Sciatic nerve (tissue), 2 donors: ENCODE measurements at places on chromosomes 1 and 21. TPM values are rescaled to one million over a fixed set of nuclear protein-coding genes. Genes with fewer than 3 reads are reported as not detected.

Gene PLA2G2F
- total RNA-seq: not detected

DNA sequence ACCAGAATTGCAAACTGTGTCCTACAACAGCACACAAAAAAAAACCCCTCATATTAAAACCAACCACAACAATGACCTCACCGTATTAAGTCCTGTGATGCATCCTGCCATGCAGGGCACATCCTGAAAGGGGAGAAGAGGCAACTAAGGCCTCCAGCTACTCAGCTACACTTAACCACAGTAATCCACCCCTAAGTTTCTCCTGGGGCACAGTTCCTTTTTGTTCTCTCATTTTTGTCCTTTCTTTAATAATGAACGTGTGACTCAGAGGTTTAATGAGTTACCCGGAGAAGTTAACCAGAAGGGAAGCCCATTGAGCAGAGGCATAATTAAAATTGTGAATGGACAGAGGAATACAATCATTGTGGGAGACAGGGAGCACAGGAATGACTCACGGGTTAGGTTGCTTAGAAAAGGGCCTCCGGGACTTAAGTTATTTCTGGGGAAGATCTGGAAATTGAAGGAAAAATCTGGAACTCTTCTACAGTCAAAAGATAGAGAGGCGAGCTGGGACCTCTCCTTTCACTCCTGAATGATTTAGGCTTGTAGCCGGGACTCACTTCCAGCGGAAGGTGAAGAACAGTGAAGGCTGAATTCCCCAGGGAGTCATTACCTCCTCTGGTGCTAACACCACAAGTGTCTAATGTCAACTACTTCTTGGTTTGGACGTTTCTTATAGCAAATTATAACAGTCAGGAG lies 36.9 kb upstream of the HIVEP3 start:
- no peak for DNase-seq

Gene PGLYRP3
- total RNA-seq: not detected

Gene SYCP1
- total RNA-seq: not detected

Gene RALGPS2
- total RNA-seq: 16.0 TPM

Gene MFAP2
- total RNA-seq: 17.3 TPM

Gene HMCN1
- total RNA-seq: 6.9 TPM

- peak; percentile 91 for DNase-seq
Observed at GRCh38 chr1:36099681-36100341, 11.1 kb downstream of the ADPRS start.

Gene SLC6A17
- total RNA-seq: not detected

Gene PIGR
- total RNA-seq: 0.49 TPM

DNA sequence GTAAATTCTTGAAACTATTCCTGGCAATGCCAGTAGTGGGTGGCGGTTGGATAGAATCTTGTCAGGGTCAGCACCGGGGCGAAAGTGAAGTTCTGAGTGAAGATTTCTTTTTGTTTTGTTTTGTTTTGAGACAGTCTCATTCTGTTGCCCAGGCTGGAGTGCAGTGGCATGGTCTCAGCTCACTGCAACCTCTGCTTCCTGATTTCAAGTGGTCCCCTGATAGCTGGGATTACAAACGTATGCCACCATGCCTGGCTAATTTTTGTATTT lies 33.3 kb downstream of the PCNT start:
- no peak for DNase-seq

Gene TMEM240
- total RNA-seq: 7.1 TPM

DNA sequence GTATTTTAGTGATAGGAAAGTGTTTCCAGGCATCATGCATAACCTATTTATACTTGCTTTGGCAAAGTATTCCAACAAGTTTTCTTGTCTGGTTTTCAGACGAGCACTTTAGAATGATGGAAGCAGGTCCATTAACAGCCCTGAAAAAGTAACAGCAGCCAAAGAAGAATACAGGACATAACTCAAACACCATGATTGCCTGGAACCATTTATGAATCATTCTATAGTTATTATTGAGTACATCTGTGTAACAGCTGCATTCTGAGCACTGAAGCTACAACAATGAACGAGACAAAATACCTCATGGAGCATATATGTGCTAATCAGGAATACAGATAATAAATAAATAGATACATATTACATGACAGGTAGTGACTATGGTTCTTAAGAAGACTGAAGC lies 12.6 kb downstream of the IL10RB start:
- DNase-seq: no peak

GRCh38 chr1:154483941-154484803 lies 17.8 kb upstream of the TDRD10 start:
- no peak for DNase-seq

Gene SHISAL2A
- total RNA-seq: 1.3 TPM

DNA sequence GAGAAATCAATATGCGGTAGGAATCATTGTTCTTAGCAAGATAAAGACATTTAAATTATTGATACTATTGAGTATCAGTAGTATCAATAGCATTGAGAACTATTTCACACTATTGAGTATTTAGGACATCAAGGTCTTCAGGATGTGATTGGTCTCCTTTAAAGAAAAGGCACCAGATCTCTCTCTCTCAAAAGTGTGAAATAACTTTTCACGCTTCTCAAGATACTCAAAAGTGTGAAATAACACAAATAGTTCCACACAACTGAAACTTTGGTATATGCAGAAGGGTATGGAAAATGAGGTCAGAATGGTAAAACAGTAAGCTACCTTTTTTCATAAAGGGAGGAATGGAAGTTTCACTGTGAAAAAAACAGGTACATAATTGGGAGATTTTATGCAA lies 6.7 kb upstream of the PYHIN1 start:
- no peak for DNase-seq

Gene CFAP74
- 0.09 TPM for total RNA-seq

- DNase-seq: no peak
Observed at GRCh38 chr1:192574073-192574472, 1.5 kb upstream of the RGS1 start.

- peak; percentile 74 for DNase-seq
Observed at GRCh38 chr1:202143768-202144401, 652 bp downstream of the ARL8A start.

DNA sequence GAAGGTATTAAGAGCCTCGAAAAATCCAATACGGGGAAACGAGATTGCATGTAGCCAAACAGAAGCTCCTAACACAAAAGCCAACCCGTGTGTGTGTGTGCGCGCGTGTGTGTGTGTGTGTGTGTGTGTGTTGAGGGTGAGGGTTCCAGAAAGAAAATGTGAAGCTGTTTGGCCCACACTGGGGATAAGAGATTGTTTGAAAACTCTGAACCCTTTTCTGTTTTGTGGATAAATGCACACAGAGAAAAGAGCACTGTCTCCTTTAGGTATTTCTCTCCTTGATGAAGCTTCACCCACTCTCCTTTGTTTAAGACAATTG lies 1.9 kb downstream of the WLS start:
- peak; percentile 53 for DNase-seq

Gene CIART
- 5.7 TPM for total RNA-seq

Gene MPZ
- 4,832 TPM for total RNA-seq

Gene AMY1A
- not detected for total RNA-seq

DNA sequence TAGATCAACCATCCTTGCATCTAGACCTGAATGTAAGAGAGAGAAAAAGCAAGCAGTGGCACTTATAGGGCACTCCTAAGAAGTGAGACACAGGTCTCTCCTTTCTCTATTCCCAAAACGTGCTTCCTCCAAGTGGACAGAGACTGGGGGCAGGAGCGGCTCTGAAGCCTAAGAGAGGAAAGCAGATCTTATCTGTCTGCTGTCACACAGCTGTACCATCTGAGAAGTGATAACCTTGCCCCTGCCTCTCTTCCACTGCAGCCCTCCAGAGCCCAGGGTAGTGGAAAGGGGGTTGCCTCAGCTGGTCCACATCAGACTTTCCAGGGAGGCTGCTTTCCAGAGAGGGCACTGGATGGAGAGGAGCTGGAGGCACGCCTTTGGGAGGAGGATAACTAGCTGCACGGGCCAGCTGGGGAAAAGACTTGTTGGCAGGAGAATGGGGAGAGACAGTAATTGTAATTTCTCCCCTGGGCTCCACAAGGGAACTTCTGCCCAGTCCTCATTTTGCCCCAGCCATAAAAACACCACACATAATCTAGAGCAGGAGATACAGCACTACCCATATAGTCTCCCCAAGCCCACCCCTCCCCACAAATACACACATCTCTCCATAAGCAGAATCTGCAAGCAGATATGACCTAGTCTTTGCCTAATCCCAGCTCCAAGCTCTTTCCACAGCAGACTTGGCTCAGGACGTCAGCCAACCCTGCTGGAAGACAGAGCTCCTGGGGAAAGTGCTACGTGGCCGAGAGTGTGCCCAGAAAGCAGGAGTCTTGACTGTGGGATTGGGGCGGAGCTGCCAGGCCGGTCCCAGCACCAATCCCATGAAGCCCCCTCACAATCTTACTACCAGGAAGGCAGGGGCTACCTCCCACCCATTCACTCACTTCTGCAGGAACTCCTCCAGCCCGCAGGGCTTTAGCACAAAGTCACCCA lies 31.2 kb downstream of the PIK3C2B start:
- DNase-seq: no peak

DNA sequence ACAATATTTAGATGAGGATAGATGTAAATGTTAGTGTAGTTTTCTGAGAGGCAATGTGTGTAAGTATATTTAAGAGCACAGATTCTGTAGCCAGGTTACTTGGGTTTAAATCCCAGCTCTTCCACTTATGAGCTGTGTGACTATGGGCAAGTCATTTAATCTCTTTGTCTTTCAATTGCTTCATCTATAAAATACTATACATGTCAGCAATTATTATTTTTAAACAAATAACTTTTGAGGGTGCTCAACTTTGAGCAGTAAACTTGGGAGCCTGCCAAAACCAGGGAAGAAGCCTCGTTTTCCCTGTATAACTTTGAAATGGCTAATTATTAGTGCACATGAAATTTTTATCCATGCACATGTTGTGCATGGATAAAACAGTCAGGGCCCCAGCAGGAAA lies 222.8 kb downstream of the FOXD2 start:
- DNase-seq: no peak

Gene ADAMTS5
- total RNA-seq: 10.0 TPM

Gene S100A16
- total RNA-seq: 58.4 TPM

GRCh38 chr21:18382141-18382540 lies 21.4 kb downstream of the TMPRSS15 start:
- no peak for DNase-seq

GRCh38 chr1:61053712-61054600 lies 28.4 kb upstream of the NFIA start:
- peak; percentile 66 for DNase-seq

Gene ENAH
- total RNA-seq: 80.8 TPM

DNA sequence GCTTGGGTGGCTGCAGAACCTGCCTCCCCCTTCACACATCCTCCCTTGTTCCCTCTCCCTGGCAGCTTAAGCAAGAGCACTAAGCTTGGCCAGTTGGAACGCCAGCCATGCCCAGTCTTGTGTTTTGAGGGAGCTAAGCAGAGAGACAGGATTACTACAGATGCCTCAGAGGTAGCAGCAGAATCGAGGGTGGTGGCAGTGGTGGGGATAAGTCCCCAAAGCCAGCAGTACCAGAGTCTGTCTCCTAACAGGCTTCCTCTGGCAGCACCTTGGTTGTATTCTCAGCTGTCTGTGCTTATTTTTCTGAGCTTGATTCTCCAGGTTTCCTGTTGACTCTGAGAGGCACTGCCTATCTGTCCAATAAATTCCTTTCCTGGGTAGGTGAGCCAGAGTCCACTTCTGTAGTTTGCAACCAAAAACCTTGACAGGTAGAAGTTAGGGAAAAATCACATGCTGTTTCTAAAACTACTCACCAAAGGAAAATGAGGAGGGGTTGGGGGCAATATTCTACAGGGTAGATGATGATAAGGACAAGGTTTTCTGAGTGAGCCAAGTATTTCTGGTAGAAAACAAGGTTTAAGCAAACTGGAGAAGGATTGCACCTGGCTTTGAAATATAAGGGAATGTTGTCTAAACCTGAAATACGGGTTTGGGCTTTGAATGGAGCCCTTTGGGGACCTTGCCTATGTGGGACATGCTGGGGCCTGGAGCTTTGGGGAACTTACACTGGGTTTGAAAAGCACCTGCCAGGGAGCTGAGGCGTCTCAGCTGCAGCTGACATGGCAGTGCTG lies 100.8 kb downstream of the PBX1 start:
- DNase-seq: no peak

GRCh38 chr1:39671793-39672550 lies at the start of gene NT5C1A:
Gene NT5C1A, minus strand, starts transcription at chr1:39672107. Its CDS starts 69 bp downstream, at chr1:39672038.
- no peak for DNase-seq

Gene LCE2A
- total RNA-seq: not detected

Gene CPT2
- total RNA-seq: 10.1 TPM

- DNase-seq: no peak
Observed at GRCh38 chr1:41633764-41634163, 149.3 kb upstream of the EDN2 start.
